ENCODE measurements at places on chromosomes 13 and 19.
A peak's percentile ranks its signal among the peaks of the same experiment; 100 is the strongest.

DNA sequence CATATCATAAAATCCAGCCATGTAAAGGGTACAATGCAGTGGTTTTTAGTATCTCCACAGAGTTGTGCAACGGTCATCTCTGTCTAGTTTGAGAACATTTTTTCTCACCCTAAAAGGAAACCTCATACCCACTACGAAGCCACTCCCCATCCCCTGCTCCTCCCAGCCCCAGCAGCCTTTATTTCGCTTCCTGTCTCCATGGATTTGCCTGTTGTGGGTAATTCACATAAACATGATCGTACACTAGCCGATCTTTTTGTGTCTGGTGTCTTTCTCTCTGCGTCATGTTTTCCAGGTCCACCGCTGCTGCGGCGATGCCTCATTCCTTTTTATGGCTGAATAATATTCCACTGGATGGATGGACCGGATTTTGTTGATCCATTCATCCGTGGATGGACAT is 28.6 kb downstream of the BICRA start:
- DNase-seq: no peak

- no peak for DNase-seq
Measured at GRCh38 chr19:9128171-9128570, 1.4 kb upstream of the OR7G3 start.

DNA sequence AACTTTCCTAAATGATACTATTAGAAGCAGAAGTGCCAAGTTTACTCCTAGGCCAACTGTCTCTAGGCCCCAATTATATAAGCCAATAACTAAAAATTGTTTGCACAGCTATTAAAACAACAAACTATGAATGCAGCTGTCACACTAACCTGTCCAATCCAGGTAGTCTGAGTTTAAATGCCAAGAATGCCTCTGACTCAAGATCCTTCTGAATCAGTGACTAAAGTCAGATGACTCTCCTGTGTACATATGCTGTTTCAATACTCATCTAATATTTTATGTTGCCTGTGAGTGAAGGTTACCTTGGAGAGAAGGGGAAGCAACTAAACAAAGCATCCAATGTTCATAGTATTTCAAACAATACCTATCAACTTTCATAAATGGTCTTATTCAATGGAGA is 257.0 kb downstream of the ENOX1 start:
- DNase-seq: peak; percentile 5

- DNase-seq: no peak
Measured at GRCh38 chr13:64704121-64704649, 2526.0 kb downstream of the PCDH9 start.

GRCh38 chr13:56917966-56918365 is 222.8 kb upstream of the PRR20A start:
- no peak for DNase-seq

All from COR-L47 (cell line).